SHP77 treated with DMSO at 0.1 percent for 48 hours (cell line): ENCODE measurements at places on chromosomes 12 and 14.

GRCh38 chr14:70890826-70891659 lies 16.2 kb upstream of the PCNX1 start:
- no peak for DNase-seq

DNA sequence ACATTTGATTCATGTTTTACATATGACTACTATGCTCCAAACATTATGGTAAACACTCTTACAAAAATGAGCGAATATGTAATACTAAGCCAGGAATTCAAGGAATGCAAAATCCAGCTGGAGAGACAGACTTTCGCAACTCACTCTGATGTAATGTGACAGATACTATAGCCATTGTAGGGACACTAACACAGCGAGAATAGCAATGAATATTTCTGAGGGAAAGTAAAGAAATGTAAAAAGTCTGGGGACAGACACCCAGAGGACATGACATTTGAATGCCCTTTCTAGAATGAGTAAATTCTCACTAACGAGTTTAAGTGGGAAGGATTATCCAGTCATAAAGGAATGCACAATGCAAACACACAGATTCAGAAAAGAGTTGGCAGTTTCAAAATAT lies 121.9 kb downstream of the PIK3C2G start:
- no peak for DNase-seq

GRCh38 chr12:132397934-132398385 lies 68.6 kb upstream of the GALNT9 start:
- DNase-seq, result no peak

GRCh38 chr12:10718279-10718821 lies 4.8 kb downstream of the YBX3 start:
- no peak for DNase-seq
